ENCODE measurements at places on chromosomes 16 and 17. TPM values are rescaled to one million over a fixed set of nuclear protein-coding genes. Genes with fewer than 3 reads are reported as not detected.

- no peak for DNase-seq
Observed at GRCh38 chr16:79659344-79659743, 58.8 kb upstream of the MAF start.

DNA sequence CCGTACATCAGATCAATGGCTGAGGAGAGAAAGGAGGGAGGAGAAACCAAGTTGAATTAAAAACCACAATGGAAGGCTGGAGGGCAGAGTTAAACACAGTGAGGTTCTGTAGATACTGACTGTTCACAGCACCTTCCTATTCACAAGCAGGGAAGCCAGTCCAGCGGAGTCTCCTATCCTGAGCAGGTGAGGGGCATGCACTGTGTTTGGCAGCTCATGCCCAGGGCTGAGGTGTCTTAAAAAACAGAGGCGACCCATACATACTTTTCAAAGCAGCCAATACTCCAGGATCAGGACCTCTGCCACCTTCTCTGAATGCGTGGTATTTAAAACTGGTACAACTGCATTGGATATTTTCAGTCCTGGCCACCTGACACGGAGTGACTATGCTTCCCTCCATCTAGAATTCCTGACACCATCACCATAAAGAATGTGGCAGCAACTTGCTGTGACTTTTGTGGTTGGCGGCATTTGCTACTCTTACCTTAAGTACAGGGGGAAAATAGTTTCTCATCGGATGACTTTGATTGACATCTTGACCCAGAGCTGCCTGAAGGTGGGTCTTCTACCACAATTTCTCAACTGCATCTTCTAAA, 21.5 kb downstream of the USP22 start:
- no peak for DNase-seq

GRCh38 chr17:81967533-81968395, 6.8 kb upstream of the NOTUM start:
- DNase-seq = peak; percentile 85

DNA sequence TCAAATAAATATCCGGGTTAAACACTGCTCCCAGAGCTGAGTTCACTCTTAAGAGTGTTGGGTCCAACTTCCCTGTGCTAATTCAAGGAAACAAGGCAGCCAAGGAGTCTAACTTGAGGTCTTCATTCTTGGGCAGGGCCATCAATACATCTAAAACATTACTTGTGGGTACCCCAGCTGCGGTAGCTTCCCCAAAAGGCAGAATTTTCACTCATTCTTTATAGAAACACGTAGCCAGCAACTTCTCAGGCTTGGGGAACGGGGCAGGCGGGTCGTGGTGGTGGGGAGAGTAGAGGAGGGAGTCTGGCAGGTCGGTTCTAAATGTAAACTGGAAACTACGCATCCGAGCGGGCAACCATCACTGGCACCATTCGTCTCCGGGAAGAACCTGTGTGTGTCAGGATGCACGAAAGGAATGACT, 666 bp upstream of the METTL9 start:
- DNase-seq = no peak

- DNase-seq = no peak
Observed at GRCh38 chr16:29705030-29705429, 26.1 kb downstream of the QPRT start.

DNA sequence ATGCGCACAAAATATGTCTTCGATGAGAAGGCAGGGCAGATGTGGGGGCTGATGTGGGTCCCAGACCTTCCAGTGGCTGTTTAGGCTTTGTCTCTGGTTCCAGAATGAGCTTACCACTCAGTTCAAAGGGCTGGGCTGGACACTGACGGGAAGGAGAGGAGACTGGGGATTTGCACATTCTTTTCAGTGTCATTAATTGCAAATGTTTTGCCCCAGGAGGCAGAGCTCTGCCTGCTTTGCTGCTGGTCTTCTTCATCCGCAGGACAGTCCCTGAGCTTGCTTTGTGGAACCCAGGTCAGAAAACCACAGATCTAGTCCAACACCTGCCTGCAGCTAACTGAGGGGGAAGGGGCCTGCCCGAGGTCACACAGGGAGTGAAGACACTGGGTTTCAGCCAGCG, 20.9 kb downstream of the KCNG4 start:
- no peak for DNase-seq

GRCh38 chr17:64732336-64733006, 70.4 kb upstream of the SMURF2 start:
- peak; percentile 73 for DNase-seq

DNA sequence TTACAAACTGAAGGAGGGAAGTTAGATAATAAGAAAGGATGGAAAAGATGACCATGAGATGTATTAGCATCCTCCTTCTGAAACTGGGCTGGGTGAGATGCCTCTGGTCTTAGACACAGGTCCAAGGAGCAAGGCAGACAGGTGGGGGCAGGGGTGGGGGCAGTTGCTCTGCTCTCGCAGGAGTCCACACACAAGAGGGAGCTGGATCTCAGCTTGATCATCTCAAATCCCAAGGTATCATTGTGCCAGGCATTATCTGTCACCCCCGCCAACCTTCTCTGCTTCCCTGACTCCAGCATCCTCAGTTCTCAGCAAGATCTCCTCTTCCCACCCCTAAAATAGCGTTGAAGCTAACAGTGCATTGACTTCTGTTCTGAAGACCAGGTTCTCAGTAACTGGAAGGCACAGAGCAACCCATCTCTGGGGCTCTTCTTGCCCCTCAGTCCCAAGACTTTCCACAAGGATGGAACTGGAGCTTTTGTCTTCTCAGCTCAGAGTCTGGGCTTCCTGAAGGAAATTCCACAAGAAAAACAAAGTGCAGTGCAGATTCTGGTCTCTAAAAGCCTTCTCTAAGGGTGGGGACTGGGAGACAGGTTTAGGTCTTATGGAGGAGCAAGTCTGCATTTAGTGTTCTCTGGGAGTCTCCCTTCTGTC, 1.6 kb downstream of the FLOT2 start:
- DNase-seq = no peak

DNA sequence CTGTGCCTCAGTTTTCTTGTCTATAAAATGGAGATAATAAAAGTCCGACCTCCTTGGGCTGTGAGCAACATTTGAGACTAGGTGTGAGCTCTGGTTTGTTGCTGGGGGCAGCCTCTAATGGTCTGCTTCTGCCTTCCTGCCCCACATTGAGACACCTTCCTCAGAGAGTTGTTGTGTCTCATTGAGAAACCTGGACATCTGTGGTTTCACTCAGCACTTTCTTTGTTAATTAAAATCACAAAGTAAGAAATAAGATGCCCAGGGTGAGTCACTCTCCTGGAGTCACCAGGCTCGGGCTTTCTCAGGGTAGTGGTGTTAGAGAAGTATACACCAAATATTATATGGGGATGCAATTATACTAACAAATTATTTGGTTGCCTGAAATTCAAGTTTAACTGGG, 389.2 kb upstream of the SALL1 start:
- peak; percentile 49 for DNase-seq

DNA sequence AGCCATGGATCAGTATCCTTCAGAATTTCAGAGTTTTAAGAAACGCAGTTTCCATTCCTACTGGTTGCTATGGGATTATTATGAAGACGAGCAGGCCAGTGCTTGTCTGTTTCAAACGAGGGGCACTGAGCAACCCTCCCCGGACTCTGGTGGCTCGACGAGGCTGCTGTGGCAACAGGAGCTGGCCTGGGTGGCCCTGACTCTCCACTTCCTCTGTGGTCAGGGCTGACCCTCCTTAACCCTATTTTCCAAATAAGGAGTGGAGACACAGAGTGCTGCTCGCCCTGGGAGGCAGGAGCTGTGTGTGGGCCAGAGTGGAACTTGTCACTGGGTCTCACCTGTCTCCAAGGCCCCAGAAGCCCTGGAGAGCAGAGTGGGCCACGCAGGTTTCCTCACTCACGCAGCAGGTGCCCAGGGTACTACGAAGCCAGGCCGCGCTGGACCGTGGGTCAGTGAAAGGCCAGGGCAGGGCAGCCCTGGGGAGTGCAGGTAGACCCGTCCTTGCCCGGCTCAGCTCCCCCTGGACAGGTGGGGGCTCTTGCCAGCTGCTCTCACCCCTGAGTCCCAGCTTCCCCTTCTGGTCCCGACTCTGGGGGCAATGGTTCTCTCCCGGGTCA, 3.3 kb downstream of the GALNS start:
- DNase-seq = no peak

GRCh38 chr17:1111599-1112443, 68.0 kb downstream of the ABR start:
- DNase-seq = peak; percentile 82

DNA sequence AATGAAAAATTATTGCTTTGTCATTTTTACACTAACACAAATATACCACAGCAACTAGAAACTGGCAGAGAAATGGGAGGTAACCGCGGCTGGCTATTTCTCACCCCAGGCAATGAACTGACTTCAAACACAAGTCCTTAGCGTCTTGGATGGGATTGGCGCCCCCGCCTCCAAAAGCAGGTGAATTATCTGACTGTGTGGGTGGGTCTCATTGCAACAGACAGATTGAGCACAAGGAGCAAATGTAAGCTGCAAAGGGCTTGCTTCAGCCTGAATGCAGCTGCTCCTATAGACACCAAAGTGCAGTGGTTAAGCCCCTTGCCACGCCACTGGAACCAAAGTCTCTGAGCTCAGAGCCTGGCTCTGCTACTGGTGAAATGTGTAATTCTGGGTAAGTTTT, 225.0 kb downstream of the XYLT1 start:
- DNase-seq = no peak

DNA sequence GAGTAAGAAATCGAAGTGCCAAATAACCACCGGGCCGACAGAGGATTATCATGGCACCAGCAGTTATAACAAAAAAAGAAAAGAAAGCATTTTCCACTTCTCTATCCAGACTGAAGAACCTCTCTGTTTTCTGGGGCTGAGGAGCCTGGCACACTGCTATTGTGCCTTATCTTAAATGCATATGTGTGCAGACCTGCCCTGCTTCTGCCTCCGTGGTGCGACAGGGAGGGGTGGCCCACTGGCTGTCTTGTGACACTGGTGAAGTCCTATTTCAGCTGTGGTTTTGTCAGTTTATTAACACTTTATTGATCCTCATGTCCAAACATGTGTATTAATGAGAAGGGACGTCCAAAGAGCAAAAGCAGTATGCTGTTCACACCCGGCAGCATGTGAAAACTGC, 55.4 kb downstream of the CDK5R1 start:
- DNase-seq = no peak

GRCh38 chr17:48440669-48441068, 10.7 kb upstream of the SKAP1 start:
- no peak for DNase-seq

- peak; percentile 83 for DNase-seq
Observed at GRCh38 chr16:69179328-69180010, 7.5 kb upstream of the SNTB2 start.

GRCh38 chr17:49180303-49180702, 30.1 kb downstream of the GNGT2 start:
- DNase-seq = peak; percentile 54

DNA sequence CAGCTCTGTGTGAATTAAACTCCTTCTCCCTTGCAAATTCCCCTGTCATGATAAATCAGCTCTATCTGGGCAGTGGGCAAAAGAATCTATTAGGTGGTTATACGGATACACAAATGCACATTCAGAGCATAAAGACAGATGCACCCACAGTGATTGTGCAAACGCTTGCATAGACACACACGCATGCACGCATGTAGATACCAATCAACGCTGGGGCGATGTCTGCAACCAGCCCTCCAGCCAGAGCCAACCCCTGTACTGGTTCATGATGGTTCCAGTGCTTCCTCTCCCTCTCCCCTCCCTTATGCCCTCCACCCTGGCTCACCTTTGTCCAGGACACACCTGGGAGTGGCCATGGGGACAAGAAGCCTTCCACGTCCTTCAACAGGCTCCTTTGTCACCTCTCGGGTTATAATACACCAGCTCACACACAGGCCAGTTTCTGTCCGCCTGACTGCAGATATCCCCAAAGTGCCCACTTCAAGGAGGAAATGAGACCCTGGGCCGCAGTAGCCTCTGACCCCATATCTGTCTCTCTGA, 33.1 kb upstream of the SNN start:
- no peak for DNase-seq

- peak; percentile 81 for DNase-seq
Observed at GRCh38 chr17:72392056-72393010, 271.5 kb downstream of the SOX9 start.

DNA sequence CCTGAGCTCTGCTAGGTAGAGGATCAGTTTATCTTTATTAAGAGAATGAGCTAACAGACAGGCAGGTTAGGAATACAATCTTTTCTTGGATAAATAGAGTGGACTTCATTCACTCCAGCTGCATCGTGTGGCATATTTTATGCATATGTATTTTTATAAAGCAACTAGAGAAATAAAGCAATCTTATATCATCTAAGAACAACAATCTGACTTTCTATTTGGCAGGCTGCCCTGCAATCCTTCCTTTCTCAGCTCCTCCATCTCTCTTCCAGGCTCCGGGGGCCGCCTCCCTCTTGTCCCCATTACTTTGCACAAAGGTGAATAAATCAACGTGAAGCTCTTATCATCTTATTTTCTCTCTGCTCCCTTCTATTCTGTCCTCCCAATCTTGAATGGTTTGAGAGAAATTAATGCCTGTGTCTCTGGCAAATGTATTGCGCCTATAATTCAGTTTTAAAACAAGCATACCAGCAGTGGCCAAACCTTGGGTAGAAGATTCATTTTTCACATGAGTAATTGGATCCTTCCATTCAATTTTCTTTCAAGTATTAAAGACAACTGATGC, 64.5 kb downstream of the HS3ST3A1 start:
- DNase-seq = no peak

The CCDC92B gene
- total RNA-seq = not detected

The CDRT15L2 gene
- total RNA-seq = not detected

The DNASE1L2 gene
- not detected for total RNA-seq

The KLHL10 gene
- not detected for total RNA-seq

The PTGES3L gene
- total RNA-seq = not detected

The BAHCC1 gene
- total RNA-seq = 3.4 TPM

The SGSH gene
- total RNA-seq = 8.5 TPM

The FN3K gene
- not detected for total RNA-seq

The PRKAR1A gene
- 161 TPM for total RNA-seq

The CCL4L2 gene
- not detected for total RNA-seq

The CSH2 gene
- total RNA-seq = not detected

The TAC4 gene
- not detected for total RNA-seq

The MSLN gene
- total RNA-seq = not detected

The C17orf67 gene
- 0.41 TPM for total RNA-seq

The TMEM98 gene
- 40.1 TPM for total RNA-seq

The ALDH3A1 gene
- total RNA-seq = 51.1 TPM

The ABI3 gene
- total RNA-seq = not detected

The OR1F1 gene
- not detected for total RNA-seq

All from H4 (cell line).